CD4-positive, alpha-beta T cell treated with Interleukin-17A for 1 hour (primary cell): ENCODE measurements at places on chromosomes 12 and 14.

- no peak for DNase-seq
Observed at GRCh38 chr14:29220072-29220471, 453.5 kb downstream of the FOXG1 start.

DNA sequence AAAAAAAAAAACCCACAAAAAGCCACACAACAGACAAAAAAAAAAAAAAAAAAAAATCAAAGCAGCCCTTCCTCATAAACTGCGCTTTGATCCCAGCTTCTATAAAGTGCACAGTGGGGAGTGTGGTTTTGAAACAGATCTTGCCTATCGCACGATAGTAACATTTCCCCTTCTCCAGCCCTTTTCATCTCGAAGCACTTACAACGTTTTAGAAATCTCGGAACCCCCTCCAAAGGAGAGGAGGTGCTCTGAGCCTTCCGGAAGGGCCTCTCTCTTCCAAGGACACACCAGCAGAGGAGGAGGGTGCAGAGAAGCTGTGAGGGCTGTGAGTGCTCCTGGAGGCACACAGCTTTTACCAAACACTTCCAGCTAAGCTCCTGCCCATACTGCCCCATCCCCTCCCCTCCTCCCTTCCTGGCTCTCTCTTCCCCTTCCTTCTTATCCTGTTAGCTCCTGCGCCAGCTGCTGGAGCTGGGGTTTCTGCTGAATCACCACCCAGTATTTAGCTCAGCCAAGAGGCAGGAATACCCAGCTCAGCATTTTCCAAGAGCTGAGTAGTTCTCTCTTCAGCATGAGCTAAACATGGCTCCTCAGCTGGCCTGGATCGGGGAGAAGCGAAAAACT, 28.4 kb downstream of the SLC7A8 start:
- DNase-seq, result no peak

- DNase-seq, result no peak
Observed at GRCh38 chr12:88238406-88238805, 96.3 kb downstream of the TMTC3 start.

DNA sequence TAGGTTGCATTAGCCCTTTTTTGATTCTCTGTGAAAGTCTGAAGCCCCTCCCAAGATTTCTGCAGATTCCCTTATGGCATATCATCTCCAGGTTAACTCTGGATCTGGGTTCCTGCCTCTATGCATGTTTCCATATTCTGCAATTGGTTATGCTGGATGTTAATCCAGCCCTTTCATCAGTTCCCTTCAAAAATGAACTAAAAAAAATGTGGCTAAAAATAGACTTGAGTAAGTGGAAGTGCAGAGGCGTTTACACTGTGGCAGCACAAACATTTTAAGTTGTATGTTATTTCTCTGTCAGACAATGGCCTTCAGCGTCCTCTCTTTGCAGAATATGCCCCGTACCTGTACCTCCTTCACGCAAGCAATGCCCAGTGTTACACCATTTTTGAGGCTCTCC, 11.4 kb downstream of the MGST1 start:
- no peak for DNase-seq

GRCh38 chr14:92160619-92161018, 38.9 kb downstream of the CPSF2 start:
- no peak for DNase-seq

- no peak for DNase-seq
Observed at GRCh38 chr14:31966896-31967668, 110.0 kb upstream of the ARHGAP5 start.

GRCh38 chr14:73738518-73739173, 24.5 kb upstream of the PNMA1 start:
- no peak for DNase-seq

GRCh38 chr14:53183611-53184010, 30.5 kb upstream of the DDHD1 start:
- no peak for DNase-seq

DNA sequence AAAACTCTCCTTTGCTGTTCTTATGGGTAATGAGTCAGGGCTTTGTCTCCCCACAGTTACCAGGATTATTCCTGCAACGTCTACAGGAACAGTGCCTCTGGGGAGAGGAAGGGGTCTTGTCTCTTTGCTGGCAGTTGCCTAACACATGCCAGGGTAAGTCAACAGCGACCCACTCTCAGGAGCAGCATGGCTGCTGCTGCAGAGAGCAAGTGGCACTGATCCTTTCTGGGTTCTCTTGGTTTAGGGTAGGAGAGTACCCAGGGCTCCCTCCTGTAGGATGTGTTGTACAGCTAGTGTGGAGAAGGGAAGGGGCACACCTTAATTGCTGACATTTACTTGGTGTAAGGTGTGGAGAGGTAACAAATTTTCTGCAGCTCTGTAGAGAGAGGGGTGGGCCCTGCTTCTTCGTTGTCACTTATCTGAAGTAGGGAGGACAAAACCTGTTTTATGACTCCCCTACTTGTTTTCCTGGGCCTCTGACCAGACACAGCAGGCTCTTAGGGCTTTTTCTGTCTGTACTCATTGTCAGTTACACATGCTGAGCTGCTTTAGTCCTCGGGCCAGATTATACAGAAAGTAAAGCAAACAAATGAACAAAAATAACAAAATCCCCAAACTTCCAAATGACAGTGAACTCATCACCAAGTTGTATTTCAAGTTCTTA, 168.2 kb downstream of the ACSS3 start:
- no peak for DNase-seq

GRCh38 chr14:61077951-61078720, 97.1 kb downstream of the SLC38A6 start:
- no peak for DNase-seq

DNA sequence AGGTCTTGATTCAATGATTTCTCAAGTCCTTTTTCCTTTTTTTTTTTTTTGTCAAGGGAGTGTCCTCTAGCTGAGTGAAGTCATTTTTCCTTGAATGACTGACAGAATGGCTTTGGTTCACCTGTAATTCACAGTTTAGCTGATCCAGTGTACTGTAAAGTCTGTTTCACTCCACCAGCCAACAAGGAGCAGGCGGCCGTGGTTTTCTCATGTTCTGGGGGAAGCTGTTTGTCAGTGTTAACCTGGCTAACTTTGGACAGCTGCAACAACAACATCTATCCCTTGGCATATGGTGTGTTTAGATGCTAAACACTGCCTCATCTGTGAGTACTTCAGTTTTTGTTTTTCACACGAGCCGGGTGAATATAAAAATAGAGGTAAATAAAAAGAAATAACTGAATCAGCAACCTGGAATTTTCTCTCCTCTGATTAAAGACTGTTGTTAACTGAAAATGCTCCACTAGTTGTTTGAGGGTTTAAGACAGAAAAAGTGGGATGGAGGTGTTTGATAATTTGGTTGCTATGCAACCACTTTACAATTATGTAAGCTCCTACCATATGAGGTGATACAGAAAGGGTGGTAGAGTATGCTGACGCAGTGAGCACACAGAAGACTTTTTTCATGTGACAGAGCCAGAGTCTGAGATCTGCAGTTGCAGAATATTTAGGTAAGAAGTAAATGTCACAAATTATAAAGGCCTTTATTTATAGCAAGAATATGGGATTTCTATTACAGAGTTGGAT, 50.3 kb upstream of the SLC2A13 start:
- DNase-seq, result no peak

GRCh38 chr12:100460702-100461101, 13.0 kb upstream of the NR1H4 start:
- no peak for DNase-seq

- DNase-seq, result no peak
Observed at GRCh38 chr14:69982886-69983285, 103.7 kb downstream of the SMOC1 start.

- no peak for DNase-seq
Observed at GRCh38 chr12:15186597-15186996, 34.6 kb downstream of the RERG start.

DNA sequence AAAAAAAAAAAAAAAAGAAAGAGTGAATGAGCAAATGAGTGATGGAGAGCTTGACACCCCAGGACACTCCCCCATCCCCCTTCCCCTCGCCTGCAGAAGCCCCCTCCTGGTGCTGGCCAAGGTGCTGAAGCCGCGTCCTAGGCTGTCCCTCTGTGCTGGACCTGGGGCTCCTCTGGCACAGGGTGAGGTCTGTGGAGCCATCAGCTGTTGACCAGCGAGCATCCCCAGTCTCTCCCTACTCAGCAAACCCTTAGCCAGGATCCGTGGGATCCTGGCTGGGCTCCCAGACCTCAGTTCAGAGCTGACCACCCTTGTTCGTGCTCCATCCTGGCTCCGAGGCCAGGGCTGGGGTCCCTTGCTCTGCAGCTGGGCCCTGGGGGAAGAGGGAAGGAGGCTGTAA, 5.4 kb upstream of the KIF26A start:
- no peak for DNase-seq

DNA sequence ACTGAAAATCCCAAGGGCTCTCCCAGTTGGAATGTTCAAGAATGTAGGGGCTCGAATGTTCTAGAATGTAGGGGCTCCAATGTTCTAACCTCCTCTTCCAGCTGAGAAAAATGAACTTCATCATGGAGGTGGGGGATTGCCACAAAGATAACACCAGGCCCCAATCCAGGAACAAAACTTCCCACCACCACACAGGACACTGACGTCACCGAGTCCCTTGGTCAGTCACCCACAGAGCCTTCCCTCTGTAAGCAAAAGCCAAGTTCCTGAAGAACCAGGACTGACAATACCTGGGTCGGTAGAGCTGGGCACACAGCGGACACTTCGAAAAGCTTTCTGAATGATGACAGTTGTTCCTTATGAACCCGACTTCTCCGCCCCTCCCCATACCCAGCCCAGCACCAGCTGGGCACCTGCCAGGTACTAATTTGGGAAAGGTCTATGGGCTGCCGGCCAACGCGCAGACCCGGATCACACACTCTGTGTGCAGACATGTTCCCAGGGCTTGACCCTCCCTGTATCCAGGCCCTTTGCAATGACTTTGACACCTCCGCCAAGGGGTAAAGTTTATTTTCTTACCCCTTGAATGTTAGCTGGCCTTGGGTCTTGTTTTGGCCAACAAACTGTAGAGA, 18.9 kb downstream of the ITPK1 start:
- DNase-seq, result no peak

DNA sequence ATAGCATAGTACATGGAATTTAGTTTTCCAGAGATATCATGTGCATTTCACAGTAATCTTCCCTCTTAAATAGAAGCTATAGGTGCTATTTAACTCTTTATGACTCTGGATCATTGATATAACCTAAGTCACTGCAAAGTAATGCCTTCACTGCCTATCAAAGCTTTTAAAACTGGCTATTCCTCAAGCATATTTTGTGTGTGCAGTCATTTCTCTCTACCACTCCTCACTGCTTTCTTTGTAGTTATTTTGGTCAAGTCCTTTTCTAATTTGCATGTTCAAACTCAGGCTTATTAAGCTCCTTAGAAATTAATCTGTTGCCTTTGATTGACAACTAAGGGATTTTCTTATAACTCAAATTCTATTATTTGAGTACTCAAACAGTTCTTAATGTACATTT, 79.4 kb upstream of the PLEKHG7 start:
- DNase-seq, result no peak

GRCh38 chr12:94091624-94092023, 56.8 kb upstream of the PLXNC1 start:
- DNase-seq, result no peak

DNA sequence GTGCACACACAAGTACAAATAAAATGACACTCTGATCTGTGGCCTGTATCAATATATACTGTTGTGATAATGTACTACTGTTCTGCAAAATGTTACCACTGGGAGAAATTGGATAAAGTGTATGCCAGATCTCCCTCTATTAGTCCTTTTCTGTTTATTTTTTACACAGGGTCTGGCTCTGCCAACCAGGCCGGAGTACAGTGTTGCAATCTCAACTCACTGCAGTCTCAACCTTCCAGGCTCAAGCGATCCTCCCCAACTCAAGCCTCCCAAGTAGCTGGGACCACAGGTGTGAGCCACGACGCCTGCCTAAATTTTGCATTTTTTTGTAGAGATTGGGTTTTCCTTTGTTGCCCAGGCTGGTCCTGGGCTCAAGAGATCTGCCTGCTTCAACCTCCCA, 1.9 kb downstream of the NT5DC3 start:
- DNase-seq, result no peak

DNA sequence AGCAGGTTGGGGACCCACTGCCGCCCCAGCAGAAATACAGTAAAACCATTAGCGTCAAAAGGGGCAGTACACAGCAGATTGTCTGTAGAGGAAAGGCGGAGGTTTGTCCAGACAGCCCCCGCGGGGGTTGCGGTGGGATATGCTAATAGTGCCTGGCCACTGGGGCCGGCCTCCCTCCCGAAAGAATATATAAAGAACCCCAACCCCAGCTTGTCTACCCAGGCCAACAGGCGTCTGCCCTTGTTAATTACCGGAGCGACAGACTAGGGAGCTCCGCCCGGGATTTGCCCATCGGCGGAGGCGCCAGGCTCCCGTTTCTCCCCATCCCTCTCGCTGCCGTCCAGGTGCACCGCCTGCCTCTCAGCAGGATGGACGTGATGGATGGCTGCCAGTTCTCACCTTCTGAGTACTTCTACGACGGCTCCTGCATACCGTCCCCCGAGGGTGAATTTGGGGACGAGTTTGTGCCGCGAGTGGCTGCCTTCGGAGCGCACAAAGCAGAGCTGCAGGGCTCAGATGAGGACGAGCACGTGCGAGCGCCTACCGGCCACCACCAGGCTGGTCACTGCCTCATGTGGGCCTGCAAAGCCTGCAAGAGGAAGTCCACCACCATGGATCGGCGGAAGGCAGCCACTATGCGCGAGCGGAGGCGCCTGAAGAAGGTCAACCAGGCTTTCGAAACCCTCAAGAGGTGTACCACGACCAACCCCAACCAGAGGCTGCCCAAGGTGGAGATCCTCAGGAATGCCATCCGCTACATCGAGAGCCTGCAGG, at the start of gene MYF5:
TSS of gene MYF5 (plus strand) at position 217 of the 774 bp plus-strand sequence. CDS start at position 369, 152 bp downstream.
- DNase-seq, result no peak

- DNase-seq, result no peak
Observed at GRCh38 chr12:124947561-124948398, 33.3 kb upstream of the UBC start.

DNA sequence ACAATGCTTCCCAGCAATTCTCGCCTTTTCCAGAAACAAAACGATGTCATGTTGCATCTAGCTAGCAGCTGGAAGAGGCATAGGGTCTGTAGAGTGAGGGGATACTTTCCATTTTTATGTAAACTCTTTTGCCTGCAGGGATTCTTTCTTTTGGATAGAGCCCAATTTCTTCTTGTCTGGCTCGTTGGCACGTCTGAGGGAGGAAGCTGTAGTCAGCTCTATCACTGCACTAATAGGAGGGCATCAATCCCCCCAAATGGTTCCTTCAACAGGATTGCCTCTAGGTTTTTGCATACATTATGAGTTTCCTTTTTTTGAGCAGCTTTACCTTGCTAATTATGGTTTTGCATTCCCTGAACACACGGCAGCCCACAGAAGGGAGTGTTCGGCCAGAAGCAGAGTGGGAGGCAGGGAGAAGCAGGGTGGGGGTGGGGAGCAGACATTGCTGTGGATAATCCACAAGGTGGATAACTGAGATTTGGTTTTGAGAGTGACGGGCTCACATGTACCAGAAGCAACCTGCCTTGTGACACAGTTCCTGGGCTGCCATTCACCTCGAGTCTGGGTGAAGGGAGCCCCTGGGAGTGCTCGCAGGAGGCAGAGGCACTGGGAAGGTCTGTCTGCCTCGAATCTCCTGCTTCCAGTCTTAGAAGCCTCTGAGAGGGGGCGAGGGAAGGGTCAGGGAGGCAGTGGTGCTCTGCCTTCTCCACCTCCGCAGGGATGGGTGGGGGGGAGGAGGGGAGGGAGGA, 24.5 kb downstream of the LRTM2 start:
- DNase-seq, result no peak

GRCh38 chr12:122067966-122068365, 10.6 kb upstream of the MLXIP start:
- peak; percentile 31 for DNase-seq
